ENCODE measurements at places on chromosomes 3 and 15.

DNA sequence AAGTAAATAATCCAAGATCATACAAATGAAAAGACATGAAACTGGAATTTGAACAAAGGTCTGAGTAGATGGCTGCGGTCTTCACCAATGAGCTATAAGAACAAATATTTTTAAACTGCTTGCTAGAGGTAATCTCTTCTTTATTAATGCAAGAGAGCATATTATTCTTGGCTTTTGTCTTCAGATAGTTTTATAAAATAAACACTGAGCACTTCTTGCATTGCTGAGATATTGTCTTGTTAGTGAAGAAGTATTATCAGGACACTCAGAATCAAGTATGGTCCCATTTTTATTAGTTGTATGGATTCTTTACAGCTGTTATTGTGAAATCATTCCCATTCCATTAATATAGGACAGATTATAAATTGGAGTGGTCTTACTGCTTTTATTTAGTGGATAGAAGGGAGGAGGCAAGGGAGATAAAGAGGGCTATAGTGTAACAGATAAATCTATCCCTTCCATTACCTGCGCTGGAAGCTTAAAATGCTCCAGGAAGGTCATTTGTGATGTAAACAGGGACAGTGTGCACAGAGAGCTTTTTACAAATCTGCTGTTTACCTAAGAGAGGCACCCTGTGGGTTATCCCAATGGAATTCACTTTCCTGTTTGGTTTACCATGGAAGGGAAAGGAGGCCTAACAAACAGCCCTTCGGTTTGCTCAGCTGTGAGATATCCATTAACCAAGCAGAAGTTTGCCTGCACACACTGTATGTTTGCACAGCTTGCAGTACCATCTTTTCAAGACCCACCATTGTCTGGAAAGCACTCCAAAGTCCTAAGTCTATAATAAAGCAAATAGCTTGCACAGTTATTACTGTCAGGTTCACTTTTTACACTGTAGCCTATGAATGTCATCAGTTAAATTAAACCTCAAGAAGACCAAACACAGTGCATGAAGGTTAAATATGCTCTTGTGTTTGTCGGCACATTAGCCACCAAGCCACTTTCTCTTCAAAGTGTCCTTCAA lies 347.7 kb upstream of the TGFBR2 start:
- peaks cover 10% of the 10 kb centered on the region for H3K4me1 ChIP-seq
- H3K27ac ChIP-seq: no peak overlapping the region
- H3K36me3 ChIP-seq: no peaks in the 10 kb centered on the region
- no peak overlapping the region for H3K4me3 ChIP-seq
- DNase-seq: no peak

DNA sequence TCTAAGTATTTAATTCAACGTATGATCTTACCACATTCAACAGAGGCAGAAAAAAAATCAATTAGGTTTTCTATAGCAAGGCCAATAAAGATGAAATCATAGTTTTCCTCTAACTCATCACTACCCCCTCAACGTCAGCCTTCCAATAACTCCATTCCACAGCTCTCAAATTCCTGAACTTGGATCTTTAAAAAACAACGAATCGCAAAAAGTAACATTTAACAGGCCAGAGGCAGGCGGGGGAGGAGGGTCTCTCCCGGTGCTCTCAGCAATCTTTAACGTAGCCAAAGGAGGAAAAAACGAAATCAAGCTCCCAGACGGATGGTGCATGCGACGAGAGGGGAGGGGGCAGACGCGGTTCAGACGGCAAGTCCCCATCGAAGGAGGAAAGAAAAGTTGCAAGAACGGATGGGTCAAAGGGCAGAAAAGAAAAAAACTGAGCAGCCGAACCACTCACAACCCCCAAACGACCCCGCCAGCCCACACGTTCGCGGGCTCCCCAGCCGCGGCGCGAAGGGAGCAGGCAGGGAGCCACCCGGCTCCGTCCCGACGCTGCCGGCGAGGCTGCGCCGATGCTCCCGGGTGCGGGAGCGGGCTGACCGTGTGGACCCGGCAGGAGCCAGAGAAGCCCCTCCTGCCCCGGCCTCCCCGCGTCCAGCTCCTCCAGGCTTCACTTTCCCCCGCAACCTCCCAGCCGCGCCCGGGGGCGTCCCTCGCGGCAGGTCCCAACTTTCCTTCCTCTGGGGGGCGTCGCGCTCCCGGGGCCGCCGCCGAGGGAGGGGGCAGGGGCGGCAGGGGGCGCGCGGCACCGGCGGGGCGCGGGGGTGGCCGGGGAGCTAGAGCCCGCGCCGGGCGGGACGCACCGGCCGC lies 703 bp downstream of the PEAK1 start:
- peaks cover 5% of the 10 kb centered on the region for H3K36me3 ChIP-seq
- H3K27me3 ChIP-seq: no peaks in the 10 kb centered on the region
- DNase-seq: peak; percentile 20
- H3K4me3 ChIP-seq: peak overlapping the region; percentile 88

- no peaks in the 10 kb centered on the region for H3K27me3 ChIP-seq
- peak overlapping the region; percentile 68 for H3K4me3 ChIP-seq
- peaks cover 59% of the 10 kb centered on the region for H3K36me3 ChIP-seq
- H3K27ac ChIP-seq: peak overlapping the region; percentile 79
Measured at GRCh38 chr15:58628206-58628947, 121.1 kb downstream of the ADAM10 start.

DNA sequence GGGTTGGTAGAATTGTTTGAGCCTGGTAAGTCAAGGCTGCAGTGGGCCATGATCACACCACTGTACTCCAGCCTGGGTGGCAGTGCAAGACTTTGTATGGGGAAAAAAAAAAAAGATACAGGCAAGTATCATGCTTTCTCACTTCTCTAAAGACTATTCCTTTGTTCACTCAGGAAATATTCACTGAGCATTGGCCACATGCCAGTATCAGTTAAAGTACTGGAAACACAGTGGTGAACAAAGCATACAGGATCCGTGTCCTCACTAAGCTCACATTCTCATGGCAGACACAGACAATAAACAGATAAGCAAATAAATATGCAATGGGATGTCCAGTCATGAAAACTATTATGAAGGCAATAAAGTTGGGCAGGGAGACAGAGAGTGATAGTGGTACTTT lies 5.1 kb upstream of the MTHFS start:
- no peaks in the 10 kb centered on the region for H3K27me3 ChIP-seq
- H3K27ac ChIP-seq: peak overlapping the region; percentile 34
- H3K4me3 ChIP-seq: no peak overlapping the region
- no peak for DNase-seq
- peaks cover 43% of the 10 kb centered on the region for H3K4me1 ChIP-seq
- peaks cover 37% of the 10 kb centered on the region for H3K36me3 ChIP-seq

DNA sequence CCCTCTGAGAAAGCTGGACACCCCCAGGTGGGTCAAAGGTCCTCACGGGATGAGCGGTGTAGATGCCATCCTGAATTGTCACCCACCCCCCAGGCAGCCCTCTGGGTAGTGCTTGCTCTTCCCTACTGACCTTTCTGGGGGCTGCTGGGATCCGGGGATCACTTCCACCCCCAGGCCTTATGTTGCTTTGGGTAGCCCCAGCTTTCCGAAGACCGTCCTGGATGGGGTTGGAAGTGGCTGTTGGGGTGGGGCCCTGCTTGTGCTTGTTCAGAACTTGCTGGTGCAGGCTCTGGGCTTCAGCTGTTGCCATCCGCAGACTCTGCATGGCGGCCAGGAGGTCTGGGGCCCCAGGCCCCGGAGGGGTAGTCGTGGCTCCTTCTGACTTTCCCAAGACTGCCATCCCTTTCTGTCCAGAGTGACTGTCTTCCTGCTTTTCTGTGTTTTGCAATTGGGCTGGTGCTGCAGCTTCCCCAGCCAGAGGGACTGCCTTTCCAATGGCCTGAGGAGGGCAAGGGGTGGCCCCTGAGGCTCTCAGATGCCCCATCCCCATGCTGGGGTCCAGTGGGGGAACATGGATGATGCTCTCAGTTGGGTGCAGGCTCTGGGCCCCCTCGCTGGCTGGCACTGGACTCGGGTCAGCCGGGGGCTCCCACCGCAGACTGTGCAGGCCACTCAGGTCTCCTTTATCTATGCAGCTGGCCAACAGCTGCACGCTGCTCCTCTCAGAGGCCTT lies 6.3 kb downstream of the XIRP1 start:
- no peak overlapping the region for H3K27ac ChIP-seq
- no peak for DNase-seq
- no peak overlapping the region for H3K4me3 ChIP-seq
- H3K36me3 ChIP-seq: no peaks in the 10 kb centered on the region
